ENCODE measurements at places on chromosomes 2 and 18. TPM values are rescaled to one million over a fixed set of nuclear protein-coding genes. Genes with fewer than 3 reads are reported as not detected.

C1GALT1C1L gene
- 1.2 TPM for total RNA-seq

UGT1A8 gene
- not detected for total RNA-seq

DNA sequence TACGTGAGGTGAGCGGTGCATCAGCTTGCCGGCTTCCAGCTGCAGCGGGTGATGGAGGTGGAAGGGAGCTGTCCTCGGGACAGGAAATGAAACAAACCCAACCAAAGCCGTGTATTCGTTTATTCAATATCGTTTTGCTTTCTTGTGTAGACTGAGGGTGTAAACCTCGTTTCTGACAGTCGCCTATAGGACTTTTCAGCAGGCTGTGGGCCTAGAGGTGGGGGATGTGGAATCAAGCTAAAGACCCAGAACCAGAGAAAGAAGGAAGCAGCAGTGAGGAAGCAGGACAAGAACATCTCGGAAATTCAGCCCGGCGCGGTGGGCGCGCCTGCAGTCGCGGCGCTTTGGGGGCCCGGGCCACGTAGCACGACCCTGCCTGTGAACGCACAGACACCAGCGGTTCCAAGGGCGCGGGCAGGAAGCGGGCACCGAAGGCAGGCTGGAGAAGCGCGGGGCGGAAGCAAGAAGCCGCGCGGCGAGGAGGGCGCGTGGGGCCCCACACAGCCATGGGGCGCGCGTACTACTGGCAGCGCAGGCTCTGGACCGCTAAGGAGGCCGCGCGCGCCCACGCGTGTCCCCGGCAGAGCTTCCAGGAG lies 755 bp upstream of the ATP9B start:
- no peak for DNase-seq

CRIM1 gene
- total RNA-seq, result 727 TPM

DNA sequence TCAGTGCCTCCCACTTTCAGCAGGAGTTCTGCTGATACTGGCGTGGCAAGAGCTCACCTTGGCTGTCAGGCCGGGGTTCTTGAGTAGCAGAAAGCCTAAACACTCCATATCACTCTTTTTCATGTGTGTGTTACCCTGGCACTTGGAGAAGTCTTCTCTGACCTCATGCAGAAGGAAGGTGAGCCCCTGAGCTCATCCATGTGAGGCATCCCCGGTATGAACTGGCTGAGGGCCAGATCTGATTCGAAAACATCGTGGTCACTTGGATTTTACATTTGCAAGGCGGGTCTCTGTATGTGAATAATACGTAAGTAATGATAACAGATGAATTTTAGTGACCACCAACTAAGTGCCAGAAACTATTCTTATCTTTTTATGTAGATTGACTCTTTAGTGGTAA lies 93.6 kb downstream of the RAPGEF4 start:
- DNase-seq, result no peak

NOSTRIN gene
- 46.4 TPM for total RNA-seq

FAM228A gene
- 3.9 TPM for total RNA-seq

DNA sequence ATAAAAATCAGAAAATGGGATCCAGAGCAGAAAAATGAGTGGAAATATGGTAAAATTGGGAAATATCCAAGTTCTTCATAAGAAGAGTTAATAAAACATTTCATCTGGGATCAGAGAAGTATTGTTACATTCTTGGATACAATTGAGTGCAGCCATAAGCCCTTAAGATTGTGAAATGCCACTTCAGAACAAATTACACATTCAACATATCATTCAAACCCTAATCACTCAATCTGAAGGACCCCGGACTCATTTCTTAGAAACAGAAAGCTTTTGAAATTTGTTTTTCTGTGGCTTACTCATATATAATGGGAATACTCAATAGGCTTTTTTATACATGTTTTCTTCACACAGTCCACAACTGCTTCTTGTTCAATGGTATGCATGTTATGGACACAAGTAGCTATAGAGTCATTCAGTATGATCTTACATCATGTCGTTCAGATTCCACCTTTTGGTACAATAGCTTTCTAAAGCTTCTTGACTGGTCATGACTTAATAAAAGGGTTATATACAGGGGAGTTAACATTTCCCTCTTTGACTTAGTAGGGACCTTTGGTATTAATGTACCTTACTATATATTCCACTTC lies 39.9 kb downstream of the SCN7A start:
- DNase-seq, result no peak
